Cardiac muscle cell (in vitro differentiated cells and primary cell): ENCODE measurements at places on chromosomes 12 and 14. TPM values are rescaled to one million over a fixed set of nuclear protein-coding genes. Genes with fewer than 3 reads are reported as not detected.

DNA sequence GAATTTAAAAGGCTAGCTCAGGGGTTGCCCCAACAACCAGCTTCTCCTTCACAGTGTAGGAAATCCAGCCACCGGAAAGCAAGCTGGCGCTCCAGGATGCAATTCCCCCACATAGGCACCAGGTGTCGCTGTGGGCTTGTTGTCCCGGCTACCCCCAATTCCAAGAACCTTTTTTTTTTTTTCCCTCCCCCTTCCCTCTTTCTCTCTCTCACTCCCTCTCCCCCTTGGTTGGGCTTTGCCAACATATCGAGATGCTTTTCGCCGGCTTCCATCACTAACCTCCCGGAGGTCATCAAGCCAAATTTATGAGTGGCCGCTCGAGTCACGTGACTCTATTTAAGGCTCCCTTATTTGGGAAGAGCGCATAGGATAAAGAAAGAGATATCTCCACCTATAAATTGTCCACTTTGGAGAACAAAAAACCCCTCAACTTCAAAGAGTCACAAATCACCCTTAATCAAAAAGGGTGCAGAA is at the start of gene HOXC5:
TSS of gene HOXC5 (plus strand) at position 424 of the 474 bp plus-strand sequence. CDS start 73 bp downstream, outside the sequence.
- DNase-seq: peak; percentile 72

- no peak for DNase-seq
These were observed 675.5 kb upstream of the MGAT4C start for GRCh38 chr12:86931714-86932113.

- DNase-seq: peak; percentile 86
These were observed 216.2 kb downstream of the TTC8 start for GRCh38 chr14:89040460-89041256.

DCAF11 gene
- total RNA-seq: 152 and 317 TPM in 2 replicates

TAS2R7 gene
- not detected in 2 replicates for total RNA-seq

NPFF gene
- not detected in 2 replicates for total RNA-seq

DNA sequence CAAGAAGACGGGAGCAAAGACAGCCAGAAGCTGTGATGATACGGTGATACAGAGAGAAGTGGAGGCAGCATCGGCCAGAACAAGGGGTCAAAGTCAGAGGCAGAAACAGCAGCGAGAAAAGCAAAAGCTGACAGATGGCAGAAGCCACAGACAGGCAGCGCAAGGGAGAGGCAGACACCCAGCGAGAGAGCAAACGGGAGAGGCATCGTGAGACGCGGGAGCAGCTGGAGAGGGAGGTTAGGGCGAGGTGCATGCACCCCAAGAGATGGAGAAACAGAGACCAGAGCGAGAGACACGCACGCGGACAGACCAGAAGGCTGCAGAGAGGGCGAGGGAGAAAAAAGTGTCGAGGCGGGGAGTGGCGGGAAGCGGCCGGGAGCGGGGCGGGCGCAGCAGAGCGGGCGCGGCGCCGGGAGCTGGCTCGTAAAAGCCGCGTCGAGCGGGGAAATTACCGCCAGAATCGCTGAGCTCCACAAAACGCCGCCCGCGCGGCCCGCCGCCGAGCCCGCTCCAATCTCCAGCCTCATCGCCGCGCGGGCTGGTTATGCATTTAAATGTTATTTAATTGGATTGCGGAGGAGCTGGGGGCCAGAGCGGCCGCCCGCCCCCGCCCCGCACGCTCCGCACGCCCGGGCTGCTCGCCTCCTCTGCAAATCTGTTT is 15.6 kb downstream of the SMUG1 start:
- DNase-seq: peak; percentile 18

GRCh38 chr14:70856851-70857495 is 47.7 kb upstream of the MAP3K9 start:
- DNase-seq: peak; percentile 56

- no peak for DNase-seq
These were observed 361.8 kb downstream of the TMEM121 start for GRCh38 chr14:105888151-105888550.

ADAM20 gene
- total RNA-seq: 0.04 and 0.74 TPM in 2 replicates
